ENCODE measurements at places on chromosomes 7 and 10.

- no peak for DNase-seq
Observed at GRCh38 chr7:88090671-88091070, 129.2 kb downstream of the SRI start.

DNA sequence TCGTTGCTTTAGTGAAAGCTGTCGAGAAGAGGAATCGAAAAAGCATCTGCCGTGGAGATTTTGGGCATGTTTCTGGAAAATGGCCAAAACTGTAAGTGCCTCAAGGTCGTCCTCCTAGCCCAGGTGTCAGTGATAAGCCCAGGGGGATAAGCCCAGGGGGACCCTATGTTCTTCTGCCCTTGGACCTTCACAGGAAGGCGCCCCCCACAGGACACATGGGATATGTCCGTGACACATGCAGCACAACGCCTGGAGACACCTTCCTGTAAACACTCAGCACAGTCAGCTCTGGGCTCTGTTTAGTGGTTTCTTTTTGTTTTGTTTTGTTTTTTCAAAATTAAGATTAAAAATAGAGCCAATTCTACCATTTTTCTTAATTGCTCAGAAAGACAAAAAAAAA is 272.7 kb downstream of the KLF6 start:
- DNase-seq: no peak

DNA sequence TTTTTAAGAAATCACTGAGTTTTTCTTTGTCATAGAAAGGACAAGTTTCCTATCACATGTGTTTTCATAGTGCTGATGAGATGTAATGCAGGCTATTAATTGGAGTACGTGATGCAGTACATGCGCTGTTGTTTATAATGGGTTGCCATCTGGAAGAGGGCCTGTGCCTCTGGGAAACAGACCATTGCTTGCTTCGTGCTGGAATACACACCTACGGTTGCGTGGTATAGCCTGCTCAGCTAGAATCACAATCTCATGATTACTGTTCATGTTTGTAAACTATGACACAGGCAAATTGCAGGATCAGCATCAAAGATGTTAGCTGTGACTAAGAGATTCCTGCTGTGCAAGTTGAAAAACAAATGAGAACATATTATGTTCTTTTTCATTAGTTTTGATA is 107.2 kb upstream of the STEAP1B start:
- DNase-seq: no peak

- DNase-seq: peak; percentile 84
Observed at GRCh38 chr7:135281363-135281949, 47.8 kb downstream of the STRA8 start.

DNA sequence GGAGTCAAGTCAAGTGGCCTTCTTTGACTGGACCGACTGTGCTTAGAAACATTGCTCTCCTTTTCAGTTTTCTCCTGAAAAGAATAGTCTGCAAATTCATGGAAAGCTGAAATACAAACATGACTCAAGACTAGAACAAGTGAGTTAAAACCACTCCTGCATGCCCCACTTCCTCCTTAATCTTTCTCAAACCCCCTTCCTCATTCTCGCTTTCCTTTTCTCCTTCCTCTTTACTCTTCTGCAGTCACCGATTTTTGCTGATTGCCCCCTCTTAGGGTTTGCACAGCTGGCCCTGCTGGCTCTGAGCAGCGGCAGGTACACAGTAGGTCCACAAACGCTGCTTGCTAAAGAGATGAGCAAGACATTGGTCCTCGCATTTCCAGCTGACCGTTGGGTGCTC is 34.8 kb upstream of the MKI67 start:
- no peak for DNase-seq

GRCh38 chr10:109866995-109867635 is 56.2 kb downstream of the XPNPEP1 start:
- DNase-seq: no peak

DNA sequence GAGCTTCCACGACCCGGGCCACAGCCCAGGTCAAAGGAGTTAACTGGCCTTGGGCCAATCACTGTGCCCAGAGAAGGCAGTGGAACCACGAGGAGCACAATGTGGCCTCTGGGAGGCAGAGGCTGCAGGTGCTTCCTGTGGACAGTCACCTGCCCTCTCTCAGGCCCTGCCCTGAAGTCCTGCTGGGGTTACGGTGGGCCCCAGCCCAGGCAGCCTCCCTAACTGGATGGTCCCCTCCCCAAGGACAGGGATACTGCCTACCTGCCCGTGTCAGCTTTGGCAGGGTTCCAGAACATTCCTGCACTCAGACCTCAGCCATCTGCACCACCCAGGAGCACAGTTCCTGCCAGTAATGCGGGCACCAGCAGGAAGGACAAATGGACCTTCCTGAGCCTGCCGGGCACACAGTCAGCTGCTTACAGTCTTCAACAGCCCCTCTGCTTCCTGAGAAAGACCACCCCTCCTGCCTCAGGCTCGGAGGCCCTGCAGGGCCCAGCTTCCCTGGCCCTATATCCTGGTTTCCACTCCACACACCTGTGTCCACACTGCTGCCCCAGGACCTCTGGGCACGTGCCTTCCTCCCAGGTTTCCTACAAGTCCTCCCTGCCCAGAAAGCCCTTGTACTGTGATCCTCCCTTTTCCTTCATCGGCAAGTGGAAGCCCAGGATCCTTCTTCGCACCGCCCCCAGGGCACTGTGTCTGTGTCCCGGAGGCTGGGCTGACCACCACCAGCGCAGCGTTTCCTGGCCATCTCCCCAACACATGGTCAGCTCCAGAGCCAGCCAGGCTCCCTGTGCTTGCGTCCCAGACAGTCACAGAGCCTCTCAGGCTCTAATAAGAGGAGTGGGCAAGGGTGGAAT is 23.3 kb downstream of the WDR86 start:
- DNase-seq: no peak

DNA sequence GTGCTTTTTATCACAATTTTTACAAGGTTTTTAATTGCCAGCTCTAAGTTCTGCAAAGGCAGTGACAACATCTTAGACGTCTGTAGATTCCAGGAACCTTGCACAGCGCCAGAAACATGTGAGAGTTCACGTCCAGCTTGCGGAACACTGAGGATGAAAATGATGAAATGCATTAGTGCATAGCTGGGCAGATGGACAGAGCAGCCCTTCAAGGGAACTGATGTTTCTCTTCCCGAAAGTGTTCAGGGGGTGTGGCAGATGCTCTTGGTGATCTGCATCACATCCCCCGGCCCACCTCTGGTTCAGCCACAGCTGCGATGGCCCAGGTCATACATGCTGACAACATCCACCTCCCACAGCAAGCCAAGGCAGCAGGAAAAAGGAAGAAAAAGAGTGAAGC is 40.9 kb downstream of the ITIH5 start:
- no peak for DNase-seq

DNA sequence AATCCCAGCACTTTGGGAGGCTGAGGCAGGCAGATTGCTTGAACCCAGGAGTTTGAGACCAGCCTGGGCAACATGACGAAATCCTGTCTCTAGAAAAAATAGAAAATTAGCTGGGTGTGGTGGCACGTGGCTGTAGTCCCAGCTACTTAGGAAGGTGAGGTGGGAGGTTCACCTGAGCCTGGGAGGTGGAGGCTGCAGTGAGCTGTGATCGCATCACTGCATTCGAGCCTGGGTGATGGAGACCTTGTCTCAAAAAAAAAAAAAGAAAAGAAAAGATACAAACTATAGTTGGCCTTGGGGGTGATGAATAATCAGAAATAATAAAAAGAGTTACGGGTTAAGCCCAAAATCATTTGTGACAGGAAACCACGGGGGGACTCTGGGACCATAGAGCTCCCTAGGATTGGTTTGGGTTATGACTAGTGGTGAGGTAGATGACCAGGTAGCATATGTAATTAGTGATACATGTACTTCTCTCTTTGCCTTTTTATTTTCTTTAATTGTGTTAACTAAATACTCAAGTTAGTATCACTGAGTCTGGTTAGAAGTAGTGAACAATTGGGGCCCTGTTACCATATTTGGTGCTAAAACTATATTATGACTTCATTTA is 10.4 kb upstream of the ASCC1 start:
- no peak for DNase-seq

- no peak for DNase-seq
Observed at GRCh38 chr10:121167534-121168243, 316.5 kb downstream of the WDR11 start.

DNA sequence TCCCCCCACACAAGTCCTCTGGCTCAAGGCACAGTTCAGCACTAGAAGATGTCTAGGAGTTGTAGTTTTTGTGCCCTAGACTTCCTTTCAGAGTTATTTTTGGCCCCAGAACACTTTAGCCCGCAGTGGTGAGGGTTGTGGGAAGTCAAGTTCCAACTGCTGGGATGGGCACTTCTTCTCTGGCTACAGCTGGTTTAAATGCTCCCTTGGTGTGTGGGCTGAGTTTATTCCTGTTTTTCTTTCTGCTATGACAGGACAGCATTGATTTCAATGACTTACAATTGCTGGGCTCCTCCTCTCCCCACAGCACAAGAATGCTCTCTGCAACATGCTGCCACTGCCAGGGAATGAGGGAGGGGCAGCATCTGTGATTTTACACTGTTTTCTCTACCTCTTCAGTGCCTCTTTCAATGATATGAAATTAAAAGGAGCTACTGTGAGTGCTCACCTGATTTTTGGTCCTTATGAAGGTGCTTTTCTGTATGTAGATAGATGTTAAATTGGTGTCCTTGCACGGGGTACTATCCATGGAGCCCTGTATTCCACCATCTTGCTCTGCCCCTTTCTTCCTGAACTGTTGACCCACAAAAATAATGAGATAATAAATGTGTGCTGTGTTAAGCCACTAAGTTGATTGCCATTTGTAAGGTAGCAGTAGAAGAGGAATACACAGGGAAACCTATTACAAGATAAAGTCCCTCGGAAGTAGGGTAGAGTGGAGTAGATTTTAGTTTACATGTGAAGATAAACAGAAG is 56.3 kb downstream of the SLC13A1 start:
- DNase-seq: no peak

- DNase-seq: no peak
Observed at GRCh38 chr10:4945766-4946717, 17.2 kb upstream of the AKR1C1 start.

- DNase-seq: peak; percentile 41
Observed at GRCh38 chr7:52540041-52540440, 495.4 kb upstream of the POM121L12 start.

Measured in head of caudate nucleus (tissue), 42 donors.